ENCODE measurements at places on chromosomes 2 and 18.

DNA sequence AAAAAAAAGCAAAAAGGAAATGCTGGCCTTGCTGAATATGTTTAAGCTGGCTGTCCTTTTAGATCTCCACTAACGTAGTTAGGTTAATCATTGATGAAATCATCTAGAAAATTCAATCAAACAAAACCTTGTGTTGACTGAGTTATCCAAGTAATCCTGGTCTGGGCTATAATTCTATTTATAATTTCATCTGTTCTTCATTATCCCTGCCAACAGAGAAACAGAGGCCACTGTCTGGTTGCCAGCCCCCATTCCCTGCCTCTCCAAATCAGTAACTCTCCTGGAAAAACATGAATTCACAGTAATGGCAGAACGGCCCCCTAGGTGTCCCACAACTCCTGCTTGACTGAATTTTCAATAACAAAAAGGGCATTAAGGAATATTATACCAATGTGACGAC lies 24.6 kb downstream of the DOCK10 start:
- no peak for DNase-seq

GRCh38 chr2:142545036-142545435 lies 332.4 kb upstream of the KYNU start:
- no peak for DNase-seq

GRCh38 chr2:9847140-9847539 lies 3.9 kb downstream of the TAF1B start:
- DNase-seq, result no peak

- DNase-seq, result no peak
Measured at GRCh38 chr2:160156100-160156499, 44.0 kb downstream of the ITGB6 start.

DNA sequence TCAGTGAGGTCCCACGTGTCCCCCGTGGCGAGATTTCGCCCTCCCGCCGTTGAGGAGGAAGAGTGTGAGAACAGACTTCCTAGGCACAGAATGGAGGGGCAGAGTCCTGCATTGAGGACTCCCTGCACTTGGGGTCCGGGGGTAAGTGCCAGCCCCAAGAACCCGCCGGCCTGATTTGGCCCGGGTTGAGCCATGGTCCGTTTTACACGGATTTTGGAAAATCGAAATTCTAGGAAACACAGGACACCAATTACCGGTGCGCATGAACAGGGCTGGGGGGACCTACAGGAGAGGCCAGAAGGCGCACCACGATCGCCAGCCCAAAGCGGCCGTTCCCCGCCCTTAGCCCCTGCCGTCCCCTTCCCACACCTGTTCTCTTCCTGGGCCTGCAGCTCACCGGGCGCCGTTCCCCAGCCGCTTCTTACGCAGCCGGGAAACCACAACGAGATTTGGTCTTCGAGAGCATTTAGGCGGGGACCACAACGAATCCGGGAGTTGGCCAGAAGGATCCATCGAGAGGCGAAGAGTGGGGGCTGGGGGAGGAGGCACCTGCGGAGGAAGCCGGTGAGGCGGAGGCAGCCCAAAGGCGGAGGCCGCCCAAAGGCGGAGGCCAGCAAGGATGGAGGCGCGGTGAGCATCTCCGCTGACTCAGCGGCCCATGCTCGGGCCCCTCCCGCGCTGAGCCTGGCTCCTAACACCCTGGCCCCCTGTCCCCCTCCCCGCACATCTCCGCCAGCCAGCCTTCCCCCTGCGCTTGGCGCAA lies 464 bp upstream of the TLX2 start:
- DNase-seq, result no peak

DNA sequence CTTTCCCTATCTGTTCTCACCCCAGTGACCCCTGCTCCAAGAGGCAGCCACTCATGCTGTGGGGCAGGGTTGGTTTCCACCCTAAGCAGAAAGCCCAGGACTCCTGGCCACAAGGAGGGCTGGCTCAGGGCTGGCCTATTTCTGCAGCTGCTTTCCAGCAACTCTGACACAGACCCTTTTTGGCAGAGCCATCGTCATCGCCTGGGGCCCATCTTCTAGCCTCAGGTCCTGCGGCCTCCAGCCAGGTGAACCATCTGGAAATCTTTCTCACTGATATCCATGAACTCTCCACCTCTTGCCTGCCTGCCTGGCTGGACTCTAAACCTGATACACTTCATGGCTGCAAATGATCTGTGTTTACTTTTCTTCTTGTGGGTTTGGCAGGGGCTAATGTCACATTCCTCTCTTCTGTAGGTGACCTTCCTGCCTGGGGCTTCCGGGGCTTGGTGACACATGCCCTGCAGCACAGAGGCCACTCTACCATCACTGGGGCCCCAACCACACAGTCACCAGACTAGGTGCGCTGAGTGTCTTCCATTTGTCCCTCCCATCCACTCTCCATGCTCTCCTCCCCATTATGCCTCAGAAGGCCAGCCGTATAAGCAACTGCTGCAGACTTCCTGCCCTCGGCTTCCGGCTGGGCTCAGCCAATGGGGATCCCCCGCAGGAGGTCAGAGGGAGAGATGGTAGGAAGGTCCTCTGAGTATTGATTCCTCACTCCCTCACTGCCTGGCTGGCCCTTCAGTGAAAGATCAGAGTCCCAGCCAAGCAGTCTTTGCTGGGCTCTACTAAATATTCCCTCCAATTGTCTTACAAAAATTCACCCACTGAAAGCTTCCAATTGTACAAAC lies 9.7 kb upstream of the COPS8 start:
- no peak for DNase-seq

DNA sequence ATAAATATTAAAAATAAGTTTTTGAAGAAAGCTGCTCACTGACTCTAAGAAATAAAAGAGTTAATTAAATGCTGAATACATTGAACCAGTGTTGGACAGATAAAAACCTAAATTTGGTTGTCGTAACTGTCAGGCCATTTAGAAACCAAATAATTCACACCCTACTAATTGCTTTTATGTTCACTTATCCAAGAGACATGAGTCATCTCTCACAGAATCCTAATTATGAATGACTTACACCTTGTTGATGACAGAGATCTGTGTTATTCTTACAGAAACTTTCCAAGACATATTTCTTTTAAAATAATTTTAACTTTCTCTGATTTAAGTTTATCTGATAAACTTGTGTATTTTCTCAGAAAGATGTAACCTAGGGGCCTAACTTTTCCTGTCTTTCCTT lies 250.7 kb downstream of the IKZF2 start:
- no peak for DNase-seq

DNA sequence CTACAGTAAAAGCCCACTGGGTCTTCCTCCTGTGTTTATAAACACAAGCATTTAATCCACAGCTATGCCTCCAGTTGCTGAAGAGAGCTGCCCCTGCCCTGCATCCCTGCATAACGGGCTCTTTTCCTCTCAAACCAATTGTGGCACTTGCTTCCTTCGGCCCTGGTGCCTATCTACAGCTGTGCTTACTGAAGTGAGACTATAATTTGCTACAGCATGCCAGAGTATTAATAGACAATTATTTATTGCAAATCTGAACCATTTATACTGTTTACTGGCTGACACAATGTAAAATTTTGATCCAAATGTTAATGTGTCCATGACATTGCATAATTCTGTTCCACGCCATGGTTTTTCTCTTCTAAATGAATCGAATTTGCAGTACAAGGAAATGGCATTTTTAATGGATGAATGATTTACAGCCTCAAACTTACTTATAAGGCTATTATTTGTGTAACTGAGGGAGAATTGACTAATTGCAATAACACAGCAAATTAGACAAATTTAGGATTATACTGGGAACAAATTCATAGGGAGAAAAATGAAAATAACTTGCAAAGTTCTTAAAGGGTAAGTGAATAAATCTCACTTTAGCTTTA lies 457.0 kb upstream of the HNRNPA3 start:
- DNase-seq, result no peak

DNA sequence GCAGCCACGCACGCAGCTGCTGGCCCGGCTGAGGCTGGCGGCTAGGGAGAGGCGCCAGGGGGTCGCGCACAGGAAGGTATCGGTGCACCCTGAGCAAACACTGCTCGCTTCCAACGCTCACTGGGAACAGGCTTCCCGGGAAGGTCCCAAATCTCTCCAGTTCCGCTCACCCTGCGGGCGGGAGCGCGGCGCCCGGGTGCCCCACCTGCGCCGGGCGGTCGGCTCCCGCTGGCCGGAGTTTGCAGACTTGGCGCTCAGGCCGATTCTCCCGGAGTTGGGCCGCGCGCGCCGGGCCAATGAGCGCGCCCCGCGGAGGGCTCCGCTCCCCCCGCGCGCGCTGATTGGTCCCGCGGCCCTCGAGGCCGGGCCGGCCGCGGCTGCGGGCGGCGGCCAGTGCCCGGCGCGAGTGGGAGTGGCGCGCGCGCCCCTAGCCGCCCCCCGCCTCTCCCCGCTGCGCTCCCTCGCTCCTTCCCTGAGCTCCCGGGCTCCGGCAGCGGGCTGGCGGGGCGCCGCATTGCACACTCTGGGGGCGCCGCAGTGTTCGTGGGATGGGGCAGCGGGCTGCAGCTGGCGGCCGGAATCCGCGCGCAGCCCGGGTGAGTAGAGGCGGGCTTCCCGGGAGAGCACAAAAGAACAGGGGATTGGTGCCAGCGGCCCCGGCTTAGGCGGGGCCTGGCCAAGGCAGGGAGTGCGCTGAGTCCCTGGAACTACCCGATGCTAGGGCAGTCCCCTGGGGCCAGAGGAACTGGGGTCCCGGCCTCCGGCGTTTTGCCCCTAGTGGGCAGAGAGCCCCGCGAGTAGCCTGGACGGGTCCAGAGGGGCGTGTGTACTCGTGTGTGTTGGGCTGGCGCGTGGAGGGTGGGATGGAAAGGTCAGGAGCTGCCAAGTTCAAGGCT lies at the start of gene LYPD6:
Gene LYPD6 (plus strand): TSS at position 461 of the 896 bp plus-strand sequence. CDS start 107,122 bp downstream, outside the sequence.
- DNase-seq, result no peak

- DNase-seq, result no peak
Measured at GRCh38 chr2:121187982-121188411, 97.0 kb downstream of the TFCP2L1 start.

- no peak for DNase-seq
Measured at GRCh38 chr2:20438334-20439192, 8.3 kb upstream of the RHOB start.

DNA sequence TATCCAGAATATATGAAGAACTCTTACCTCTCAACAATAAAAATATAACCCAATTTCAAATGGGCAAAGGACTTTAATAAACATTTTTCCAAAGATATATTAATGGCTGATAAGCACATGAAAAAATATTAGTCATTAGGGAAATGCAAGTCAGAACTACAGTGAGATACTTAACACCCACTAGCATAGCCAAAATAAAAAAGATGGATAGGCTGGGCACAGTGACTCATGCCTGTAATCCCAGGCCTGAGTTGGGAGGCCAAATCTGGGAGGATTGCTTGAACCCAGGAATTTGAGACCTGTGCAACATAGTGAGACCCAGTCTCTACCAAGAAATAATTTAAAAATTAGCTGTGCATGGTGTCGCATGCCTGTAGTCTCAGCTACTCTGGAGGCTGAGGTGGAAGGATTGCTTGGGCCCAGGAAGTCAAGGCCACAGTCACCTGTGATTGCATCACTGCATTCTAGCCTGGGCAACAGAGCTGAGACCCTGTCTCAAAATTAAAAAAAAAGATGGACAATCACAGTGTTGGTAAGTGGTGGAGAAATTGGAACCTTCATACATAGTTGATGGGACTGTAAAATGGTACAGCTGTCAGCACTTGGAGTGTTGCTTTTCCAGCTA lies 25.1 kb downstream of the MARCHF7 start:
- DNase-seq, result no peak

- DNase-seq, result no peak
Measured at GRCh38 chr2:60530660-60531281, 22.7 kb downstream of the BCL11A start.

GRCh38 chr2:172012677-172013391 lies 13.1 kb downstream of the METAP1D start:
- no peak for DNase-seq

DNA sequence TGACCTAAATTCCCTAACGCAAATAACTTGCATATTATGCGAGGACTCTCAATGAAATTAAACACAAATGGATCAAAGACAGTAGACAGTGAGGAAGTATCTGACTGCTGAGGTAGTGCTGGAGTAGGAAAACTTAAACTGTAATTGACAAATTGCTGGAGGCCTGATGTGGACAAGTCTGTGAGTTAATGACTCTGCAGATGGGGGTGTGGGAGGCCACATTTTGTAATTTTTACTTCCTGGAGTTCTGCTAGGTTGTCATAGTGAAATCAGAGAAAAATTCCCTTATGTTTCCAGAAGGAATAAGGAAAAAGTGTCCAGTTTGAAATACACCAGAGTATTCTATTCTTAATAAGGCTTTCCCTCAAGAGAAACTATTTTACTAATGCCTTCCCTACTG lies 333.0 kb upstream of the CNTNAP5 start:
- no peak for DNase-seq

DNA sequence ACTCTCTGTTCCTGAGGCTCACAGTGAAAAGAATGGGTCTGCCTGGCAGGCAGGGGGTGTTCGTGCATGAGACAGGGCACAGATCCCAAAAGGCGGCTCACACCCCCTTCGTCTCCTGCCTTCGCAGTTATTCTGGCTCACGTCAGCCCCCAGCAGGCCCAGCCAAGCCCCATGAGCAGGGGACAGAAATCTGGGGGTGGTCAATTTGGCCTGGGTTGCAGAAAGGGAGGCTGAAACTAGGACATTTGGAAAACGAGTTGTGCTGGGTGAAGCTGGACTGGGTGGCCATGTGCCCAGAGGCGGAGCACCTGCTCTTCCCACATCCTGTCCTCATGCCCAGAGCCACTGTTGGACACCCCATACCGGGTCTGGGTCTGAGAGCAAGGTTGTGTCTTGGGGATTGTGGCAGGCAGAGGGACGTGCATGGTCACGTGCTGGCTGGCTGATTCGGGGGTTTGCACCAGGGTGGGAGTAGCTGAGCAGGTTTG lies 99.0 kb upstream of the MCFD2 start:
- no peak for DNase-seq

GRCh38 chr2:98894331-98895000 lies 41.6 kb downstream of the CRACDL start:
- DNase-seq, result no peak

DNA sequence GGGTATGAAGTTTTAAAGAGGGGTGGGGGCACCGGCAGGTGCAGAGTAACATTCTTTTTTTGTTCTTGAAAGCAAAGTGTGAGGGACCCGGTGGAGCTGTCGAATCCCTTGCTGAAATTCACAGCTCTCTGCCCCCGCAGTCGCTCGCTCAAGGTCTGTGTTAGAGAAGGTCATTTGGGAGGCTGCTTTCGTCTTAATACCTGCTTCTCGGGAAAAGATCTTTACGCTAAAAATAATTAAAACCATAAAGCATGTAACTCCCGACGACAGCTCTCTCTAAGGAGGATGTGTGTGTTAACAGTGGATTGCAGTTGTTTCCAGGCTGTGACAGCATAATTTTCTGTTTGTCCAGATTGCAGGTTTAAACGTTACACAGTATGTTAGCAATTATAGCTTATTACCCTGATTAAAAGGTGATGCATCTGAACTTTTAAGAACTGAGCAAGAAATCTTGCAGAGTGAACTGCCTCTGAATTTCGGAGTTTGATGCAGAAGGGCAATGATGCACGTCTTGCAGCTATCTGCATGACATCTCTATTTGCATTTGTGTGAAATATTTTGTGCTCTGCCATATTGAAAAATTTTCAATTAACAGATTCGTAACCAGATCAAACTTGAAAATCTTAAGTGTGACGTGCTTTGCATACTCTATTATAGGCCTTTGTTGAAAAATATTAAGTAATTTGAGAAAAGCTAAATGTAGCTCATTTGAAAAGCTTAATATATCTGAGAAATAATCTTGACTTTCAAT lies 954 bp downstream of the RAPGEF4 start:
- DNase-seq, result no peak

- no peak for DNase-seq
Measured at GRCh38 chr2:19993731-19994130, 3.8 kb upstream of the WDR35 start.
